ENCODE measurements at places on chromosomes 6 and 20. TPM values are rescaled to one million over a fixed set of nuclear protein-coding genes. Genes with fewer than 3 reads are reported as not detected.

The ANKRD60 gene
- total RNA-seq = not detected

GRCh38 chr20:1871807-1872458 lies 23.3 kb upstream of the SIRPA start:
- no peak for DNase-seq

DNA sequence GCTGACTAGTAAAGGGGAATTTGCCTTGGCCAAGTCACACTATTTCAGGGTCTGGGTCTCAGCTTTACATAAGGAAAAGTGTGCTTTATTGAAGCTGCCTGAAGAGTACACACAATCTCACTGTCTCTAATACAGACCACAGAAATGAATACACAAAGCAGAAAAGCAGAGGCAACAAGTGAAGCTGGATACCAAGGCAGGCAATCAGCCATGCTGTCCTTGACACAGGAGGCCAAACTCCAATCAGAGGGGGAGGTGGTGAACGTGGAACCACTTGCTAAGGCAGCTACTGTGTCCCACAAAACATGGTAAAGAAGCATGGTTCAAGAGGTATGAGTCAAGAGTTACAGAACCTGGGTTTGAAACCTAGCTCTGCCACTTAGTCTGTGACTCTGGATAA lies 21.8 kb upstream of the CCND3 start:
- DNase-seq = no peak

The MCCD1 gene
- not detected for total RNA-seq

The VGLL2 gene
- total RNA-seq = not detected

The OTOR gene
- total RNA-seq = not detected

The CABLES2 gene
- 2.8 TPM for total RNA-seq

DNA sequence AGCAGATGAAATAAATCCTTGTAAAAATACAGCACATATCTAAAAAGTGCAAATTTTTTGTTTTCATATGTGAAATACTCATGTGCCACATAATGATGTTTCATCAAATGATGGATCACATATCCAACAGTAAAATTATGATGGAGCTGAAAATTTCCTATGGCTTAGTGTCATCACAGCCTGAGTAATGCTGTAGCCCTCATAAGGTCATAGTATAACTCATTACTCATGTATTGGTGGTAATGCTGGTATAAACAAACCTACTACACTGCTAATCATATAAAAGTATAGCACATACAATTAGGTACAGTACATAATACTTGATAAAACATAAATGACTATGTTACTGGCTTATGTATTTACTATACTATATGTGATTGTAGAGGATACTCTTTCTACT lies 12.9 kb downstream of the TSPYL1 start:
- no peak for DNase-seq

DNA sequence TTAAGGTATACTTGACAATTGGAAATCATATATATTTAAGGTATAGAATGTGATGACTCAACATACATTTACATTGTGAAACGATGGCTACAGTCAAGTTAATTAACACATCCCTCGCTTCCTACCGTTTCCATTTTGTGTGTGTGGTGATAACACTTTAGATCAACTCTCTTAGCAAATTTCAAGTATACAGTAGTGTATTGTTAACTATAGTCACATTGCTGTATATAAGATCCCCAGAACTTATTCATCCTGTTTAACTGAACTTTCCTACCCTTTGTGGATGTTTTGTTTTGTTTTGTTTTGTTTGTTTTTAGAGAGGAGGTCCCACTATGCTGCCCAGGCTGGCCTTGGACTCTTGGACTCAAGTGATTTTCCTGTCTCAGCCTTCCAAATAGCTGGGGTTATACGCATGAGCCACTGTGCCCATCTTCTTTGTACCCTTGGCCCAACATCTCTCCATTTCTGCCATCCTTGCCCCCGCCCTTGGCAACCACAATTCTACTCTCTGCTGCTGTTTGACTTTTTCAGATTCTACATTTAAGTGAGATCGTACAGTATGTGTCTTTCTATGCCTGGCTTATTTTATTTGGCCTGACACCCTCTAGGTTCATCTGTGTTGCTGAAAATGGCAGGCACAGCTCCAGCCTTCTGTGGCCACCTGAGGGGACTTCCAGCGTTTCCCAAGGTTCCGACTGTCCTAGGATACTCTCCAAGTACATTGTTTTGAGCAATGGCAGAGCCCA lies 90.5 kb upstream of the SNX9 start:
- no peak for DNase-seq

DNA sequence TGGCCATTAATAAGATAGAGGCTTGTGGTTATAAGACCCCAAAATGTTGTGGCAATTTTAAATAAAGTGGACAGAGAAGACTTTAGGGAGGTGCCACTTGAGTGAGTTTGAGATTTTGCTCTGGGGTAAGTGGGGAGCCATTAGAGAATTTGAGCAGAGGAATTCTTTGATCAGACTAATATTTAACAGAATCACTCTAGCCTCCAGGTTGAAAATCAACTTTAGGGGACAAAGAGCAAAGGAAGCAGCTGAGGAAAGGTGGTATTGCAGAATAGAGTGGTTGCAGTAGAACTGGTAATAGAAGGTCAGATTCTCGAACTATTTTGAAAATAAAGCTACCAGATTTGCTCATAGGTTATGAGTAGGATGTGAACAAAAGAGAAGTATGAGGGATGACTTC lies 50.7 kb upstream of the RNF146 start:
- no peak for DNase-seq

The LY6G6D gene
- total RNA-seq = not detected
